Left cardiac atrium (tissue), 4 donors: ENCODE measurements at places on chromosomes 3 and 15. TPM values are rescaled to one million over a fixed set of nuclear protein-coding genes. Genes with fewer than 3 reads are reported as not detected.
A peak's percentile ranks its signal among the peaks of the same experiment; 100 is the strongest.

DNA sequence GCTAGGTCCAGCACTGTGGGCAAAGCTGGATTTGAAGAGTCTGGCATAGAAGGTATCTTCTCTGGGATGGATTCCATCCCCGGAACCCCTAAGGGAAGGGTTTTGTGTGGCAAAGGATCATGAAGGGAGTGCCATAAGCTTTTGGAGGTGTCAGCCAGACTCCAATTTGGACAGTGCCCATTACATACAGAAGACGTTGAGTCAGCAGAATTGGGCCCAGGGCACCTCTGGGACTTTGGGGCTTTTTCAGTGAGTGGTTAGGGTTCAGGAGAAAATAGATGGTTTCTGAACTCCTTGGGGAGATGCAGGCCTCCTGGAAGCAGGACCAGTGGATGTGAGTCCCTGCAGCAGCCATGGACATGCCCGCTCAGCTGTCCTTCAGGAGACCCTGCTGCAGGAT is 34.6 kb upstream of the XCR1 start:
- DNase-seq = no peak

- no peak for DNase-seq
These were observed 46.7 kb downstream of the CD200R1L start for GRCh38 chr3:112799946-112800345.

GRCh38 chr3:107133891-107134290 is 243.3 kb upstream of the CCDC54 start:
- DNase-seq = no peak

GRCh38 chr15:40928821-40929659 is at the start of gene DLL4:
DLL4 (plus strand) TSS chr15:40929340; CDS start chr15:40929669, 329 bp downstream.
- peak; percentile 82 for DNase-seq

DNA sequence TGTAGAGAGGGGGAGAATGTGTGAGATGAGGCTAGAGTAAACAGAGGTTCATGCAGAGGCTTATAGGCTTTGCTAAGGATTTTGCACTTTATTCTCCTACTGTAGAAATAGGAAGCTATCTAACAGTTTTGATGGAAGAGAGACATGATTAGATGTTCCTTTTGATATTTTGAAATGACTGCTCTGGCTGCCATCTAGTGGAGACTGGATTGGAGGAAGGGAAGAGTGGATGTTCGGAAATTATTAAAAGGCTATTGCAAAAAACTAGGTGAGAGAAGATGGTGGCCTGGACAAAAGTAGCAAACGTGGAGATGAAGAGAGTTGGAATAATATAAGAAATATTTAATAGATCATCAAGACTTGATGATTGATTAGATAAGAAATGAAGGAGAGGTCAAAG is 42.2 kb downstream of the SYN2 start:
- no peak for DNase-seq

Gene C3orf20
- not detected for total RNA-seq

Gene TGM4
- not detected for total RNA-seq

GRCh38 chr3:103169289-103169688 is 734.5 kb downstream of the ZPLD1 start:
- no peak for DNase-seq

- no peak for DNase-seq
These were observed 18.0 kb downstream of the ISG20 start for GRCh38 chr15:88656760-88657221.

DNA sequence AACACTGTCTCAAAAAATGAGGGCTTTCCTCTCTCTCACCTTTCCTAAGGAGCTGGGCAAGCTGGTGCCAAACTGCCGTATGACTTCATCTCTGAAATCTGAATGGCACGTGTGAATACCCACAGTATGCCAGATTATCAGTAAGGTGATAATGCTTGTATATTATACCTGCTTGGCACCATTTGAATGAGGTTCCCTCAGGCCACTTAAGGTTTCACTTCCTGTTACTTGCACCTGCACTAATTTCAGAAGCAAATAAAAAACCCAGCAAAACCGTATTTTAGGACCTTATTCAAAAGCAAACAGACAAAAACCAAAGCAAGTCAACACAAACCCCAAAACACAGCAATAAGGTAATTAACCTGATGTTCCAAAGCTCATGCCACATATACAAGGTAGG is 19.7 kb downstream of the FOXP1 start:
- no peak for DNase-seq

- no peak for DNase-seq
These were observed 58.4 kb upstream of the ABHD17C start for GRCh38 chr15:80636675-80637074.

Gene NGRN
- 131 TPM for total RNA-seq

Gene CA12
- 2.3 TPM for total RNA-seq

GRCh38 chr3:45724911-45725310 is 35.7 kb downstream of the SACM1L start:
- no peak for DNase-seq

Gene MESP2
- total RNA-seq = 0.16 TPM
